Activated T-helper 1 cell treated with anti-CD3 and anti-CD28 coated beads, Interleukin-12 subunit alpha, Interleukin-12 subunit beta, Interleukin-2, Interleukin-4 antibody, amounts not matched to agents 30 ng/mL and 10 ng/mL and 1 ng/mL, durations not matched to agents 14 hours and 24 hours and 36 hours (primary cell): ENCODE measurements at places on chromosomes 1 and 21. TPM values are rescaled to one million over a fixed set of nuclear protein-coding genes. Genes with fewer than 3 reads are reported as not detected.

- H3K4me1 ChIP-seq, result no peaks in the 10 kb centered on the region
- H3K4me3 ChIP-seq, result no peak overlapping the region
- peaks cover 5% of the 10 kb centered on the region for H3K27me3 ChIP-seq
- H3K36me3 ChIP-seq, result no peaks in the 10 kb centered on the region
Measured at GRCh38 chr1:39174390-39175081, 30.0 kb upstream of the MACF1 start.

ADGRB2 gene
- total RNA-seq, result 0.13 and 0.29 TPM in 2 replicates

- no peaks in the 10 kb centered on the region for H3K36me3 ChIP-seq
- no peak overlapping the region for H3K4me3 ChIP-seq
- no peaks in the 10 kb centered on the region for H3K4me1 ChIP-seq
- H3K27ac ChIP-seq, result no peak overlapping the region
- DNase-seq, result no peak
Measured at GRCh38 chr1:208028526-208028925, 117.6 kb upstream of the CD34 start.

ADAMTS5 gene
- total RNA-seq, result not detected in 2 replicates

GRCh38 chr1:24142546-24143534 is at the start of gene IL22RA1:
Gene IL22RA1, minus strand, starts transcription at chr1:24143140. Its CDS starts 58 bp downstream, at chr1:24143082.
- no peaks in the 10 kb centered on the region for H3K36me3 ChIP-seq
- no peak within 1 kb of the TSS for H3K27ac ChIP-seq
- no peak for DNase-seq
- H3K4me1 ChIP-seq, result no peaks in the 10 kb centered on the region
- no peak within 1 kb of the TSS for H3K4me3 ChIP-seq

GRCh38 chr1:178488393-178488792 is 8.4 kb downstream of the CLEC20A start:
- H3K4me1 ChIP-seq, result no peaks in the 10 kb centered on the region
- H3K36me3 ChIP-seq, result no peaks in the 10 kb centered on the region
- no peak overlapping the region for H3K4me3 ChIP-seq
- peaks cover 22% of the 10 kb centered on the region for H3K27me3 ChIP-seq
- DNase-seq, result no peak

DNA sequence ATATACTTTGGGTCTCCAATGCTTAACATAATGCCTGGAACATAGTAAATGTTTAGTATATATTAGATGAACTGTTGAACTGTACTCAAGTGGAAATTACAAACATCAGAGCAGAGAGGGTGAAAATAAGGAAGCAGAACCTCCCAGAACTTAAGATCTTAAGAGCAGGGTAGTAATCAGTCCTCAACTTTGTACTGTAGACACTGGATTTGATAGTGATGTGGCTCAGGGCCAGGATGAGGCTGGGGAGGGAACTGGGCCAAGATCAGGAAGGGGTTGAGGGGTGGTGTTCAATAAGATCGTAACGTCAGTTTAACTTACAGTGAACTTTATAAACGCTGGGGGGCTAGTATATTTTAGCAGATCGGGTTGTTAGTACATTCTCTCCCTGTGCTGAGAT is 15.4 kb downstream of the MPZL1 start:
- H3K27ac ChIP-seq, result no peak overlapping the region
- peaks cover 12% of the 10 kb centered on the region for H3K36me3 ChIP-seq
- no peaks in the 10 kb centered on the region for H3K27me3 ChIP-seq
- no peak overlapping the region for H3K4me3 ChIP-seq

PCAT6 gene
- 1.1 and 1.7 TPM in 2 replicates for total RNA-seq

- no peak overlapping the region for H3K27ac ChIP-seq
- H3K27me3 ChIP-seq, result no peaks in the 10 kb centered on the region
- H3K4me1 ChIP-seq, result no peaks in the 10 kb centered on the region
- no peaks in the 10 kb centered on the region for H3K36me3 ChIP-seq
- no peak overlapping the region for H3K4me3 ChIP-seq
Measured at GRCh38 chr1:105436589-105437259, 1619.8 kb upstream of the PRMT6 start.

DNA sequence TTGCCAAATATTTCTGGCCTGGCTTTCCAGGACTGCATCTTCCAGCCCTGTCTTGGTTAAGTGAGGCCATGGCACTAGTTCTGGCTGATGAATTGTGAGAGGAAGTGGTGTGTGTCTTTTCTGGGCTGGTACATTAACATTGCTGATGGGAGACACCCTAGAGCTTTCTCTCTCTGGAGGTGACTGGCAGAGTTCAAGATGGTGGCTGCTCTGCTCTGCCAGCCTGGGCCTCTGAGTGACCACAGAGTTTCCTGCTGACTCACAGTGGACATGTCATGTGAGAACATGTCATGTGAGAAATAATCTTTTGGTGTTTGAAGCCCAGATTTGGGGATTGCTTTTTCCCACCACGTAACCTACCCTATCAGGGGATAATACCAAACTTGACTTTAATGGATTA is 218.0 kb upstream of the KIAA0040 start:
- no peaks in the 10 kb centered on the region for H3K36me3 ChIP-seq
- H3K27me3 ChIP-seq, result no peaks in the 10 kb centered on the region
- no peaks in the 10 kb centered on the region for H3K4me1 ChIP-seq
- no peak overlapping the region for H3K27ac ChIP-seq
- no peak for DNase-seq

GRCh38 chr1:248834343-248834940 is 3.6 kb upstream of the ZNF672 start:
- H3K27ac ChIP-seq, result no peak overlapping the region
- H3K36me3 ChIP-seq, result no peaks in the 10 kb centered on the region
- H3K4me1 ChIP-seq, result no peaks in the 10 kb centered on the region
- no peak for DNase-seq

DNA sequence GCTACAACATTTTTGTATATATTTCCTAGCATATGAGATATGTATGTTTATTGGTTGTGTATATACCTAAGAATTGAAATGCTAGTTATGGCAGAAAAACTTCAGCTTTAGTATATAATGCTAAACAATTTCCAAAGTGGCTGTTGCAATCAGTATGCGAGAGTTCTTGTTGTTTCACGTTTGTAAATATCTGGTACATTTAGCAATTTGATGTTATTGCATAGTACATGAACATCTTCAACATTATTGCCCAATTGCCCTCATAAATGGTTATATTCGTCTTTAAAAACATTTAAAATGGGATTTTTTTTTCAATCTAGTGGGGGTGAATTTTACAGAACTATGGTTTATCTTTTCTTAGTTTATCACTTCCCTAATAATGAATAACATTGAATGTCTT is 86.2 kb upstream of the HP1BP3 start:
- H3K27me3 ChIP-seq, result no peaks in the 10 kb centered on the region
- no peak overlapping the region for H3K27ac ChIP-seq
- H3K4me3 ChIP-seq, result no peak overlapping the region
- H3K36me3 ChIP-seq, result peaks cover 13% of the 10 kb centered on the region

- no peaks in the 10 kb centered on the region for H3K27me3 ChIP-seq
- no peak overlapping the region for H3K4me3 ChIP-seq
- no peak overlapping the region for H3K27ac ChIP-seq
- H3K36me3 ChIP-seq, result no peaks in the 10 kb centered on the region
Measured at GRCh38 chr1:244006961-244007360, 44.1 kb upstream of the ZBTB18 start.

DNA sequence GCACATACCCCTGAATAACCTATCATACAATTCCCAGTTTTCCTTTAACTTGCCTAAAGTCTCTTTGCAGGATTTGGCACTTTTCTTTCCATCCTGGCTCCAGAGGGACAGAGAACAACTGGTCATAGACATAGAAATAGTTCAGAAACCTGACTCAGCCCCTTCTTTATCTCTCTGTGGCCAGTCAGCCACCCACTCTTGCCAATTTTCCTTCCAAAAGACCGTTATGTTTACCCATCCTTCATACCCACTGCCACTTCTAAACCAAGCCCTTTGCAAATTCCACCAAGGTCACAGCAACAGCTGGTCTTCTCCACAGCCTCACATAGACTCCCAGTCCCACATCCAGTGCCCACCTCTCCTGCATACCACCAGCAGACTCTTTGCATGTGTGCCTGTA is 127.2 kb upstream of the FGGY start:
- peaks cover 2% of the 10 kb centered on the region for H3K36me3 ChIP-seq
- no peak overlapping the region for H3K27ac ChIP-seq
- no peak for DNase-seq
- H3K4me3 ChIP-seq, result no peak overlapping the region
- H3K27me3 ChIP-seq, result peaks cover 21% of the 10 kb centered on the region

DNA sequence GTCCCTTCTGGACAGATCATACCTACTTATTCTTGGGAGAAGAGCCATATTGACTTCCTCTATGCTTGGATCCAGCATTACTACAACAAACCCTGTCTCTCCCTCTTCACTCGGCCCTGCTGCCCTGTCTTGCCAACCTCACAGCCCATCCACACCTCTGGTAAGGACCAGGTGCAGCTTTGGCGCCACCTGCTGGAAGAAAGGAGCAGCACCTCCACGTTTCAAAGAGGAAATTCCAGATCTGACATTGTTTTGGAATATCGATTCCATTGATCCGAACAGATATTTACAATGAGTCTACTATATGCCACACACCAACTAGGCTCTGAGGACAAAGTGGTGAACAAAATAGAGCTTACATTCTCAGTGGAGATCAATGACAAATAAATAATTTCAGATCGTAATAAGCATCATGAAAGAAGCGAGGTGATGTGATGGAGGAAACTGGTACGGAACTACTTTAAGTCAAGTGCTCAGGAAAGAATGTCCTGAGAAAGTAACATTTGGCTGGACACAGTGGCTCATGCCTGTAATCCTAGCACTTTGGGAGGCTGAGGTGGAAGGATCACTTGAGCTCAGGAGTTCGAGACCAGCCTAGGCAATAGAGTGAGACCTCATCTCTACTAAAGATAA is 18.7 kb downstream of the MFSD2A start:
- H3K4me1 ChIP-seq, result peaks cover 6% of the 10 kb centered on the region
- H3K4me3 ChIP-seq, result no peak overlapping the region
- H3K36me3 ChIP-seq, result peaks cover 16% of the 10 kb centered on the region
- peaks cover 2% of the 10 kb centered on the region for H3K27me3 ChIP-seq

PDE9A gene
- 9.6 and 9.7 TPM in 2 replicates for total RNA-seq

CNKSR1 gene
- total RNA-seq, result 4.2 and 4.7 TPM in 2 replicates

OR2L2 gene
- total RNA-seq, result 0.07 and 0.08 TPM in 2 replicates

- peaks cover 3% of the 10 kb centered on the region for H3K27me3 ChIP-seq
- no peak overlapping the region for H3K27ac ChIP-seq
- H3K4me3 ChIP-seq, result no peak overlapping the region
- no peak for DNase-seq
- H3K36me3 ChIP-seq, result no peaks in the 10 kb centered on the region
Measured at GRCh38 chr1:116261227-116261626, 111.8 kb upstream of the ATP1A1 start.

DNA sequence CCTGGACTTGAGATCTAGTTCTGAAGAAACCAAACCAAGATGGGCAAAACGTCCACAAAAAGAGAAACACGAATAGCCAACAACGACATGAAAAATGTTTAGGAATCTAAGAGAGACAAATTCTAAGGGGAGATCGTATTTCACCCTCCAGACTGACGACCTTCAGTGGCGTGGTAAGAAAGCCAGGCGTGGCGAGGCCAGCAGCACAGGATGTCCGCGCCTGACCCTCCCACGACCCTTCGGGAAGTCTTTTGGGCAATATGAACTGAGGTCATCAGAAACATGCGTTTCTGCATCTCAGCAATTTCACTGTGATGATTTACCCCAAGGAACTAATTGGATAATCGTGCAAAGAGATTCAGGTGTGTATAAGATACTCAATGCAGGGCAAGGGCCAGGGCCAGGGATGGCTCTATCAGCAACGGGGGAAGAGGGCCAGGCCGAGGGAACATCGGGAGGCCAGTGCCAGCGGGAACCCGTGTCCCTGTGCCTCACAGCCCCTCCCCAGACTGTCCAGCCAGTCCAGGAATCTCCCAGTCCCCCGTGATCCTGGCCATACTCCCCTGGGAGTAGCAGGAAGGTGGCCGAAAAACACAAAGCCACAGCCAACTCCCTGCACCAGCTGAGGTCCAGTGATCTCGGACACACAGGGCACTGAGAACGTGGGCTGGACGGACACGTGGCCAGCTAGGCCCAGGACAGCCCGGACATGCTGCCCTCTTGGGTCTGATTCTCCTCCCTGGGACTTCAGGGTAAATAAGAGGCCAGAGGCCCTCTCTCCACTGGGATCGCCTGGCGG is 53.6 kb upstream of the ADARB1 start:
- no peak overlapping the region for H3K4me3 ChIP-seq
- no peaks in the 10 kb centered on the region for H3K36me3 ChIP-seq
- H3K27ac ChIP-seq, result no peak overlapping the region
- no peaks in the 10 kb centered on the region for H3K4me1 ChIP-seq
- no peak for DNase-seq

KNCN gene
- total RNA-seq, result not detected in 2 replicates

DNA sequence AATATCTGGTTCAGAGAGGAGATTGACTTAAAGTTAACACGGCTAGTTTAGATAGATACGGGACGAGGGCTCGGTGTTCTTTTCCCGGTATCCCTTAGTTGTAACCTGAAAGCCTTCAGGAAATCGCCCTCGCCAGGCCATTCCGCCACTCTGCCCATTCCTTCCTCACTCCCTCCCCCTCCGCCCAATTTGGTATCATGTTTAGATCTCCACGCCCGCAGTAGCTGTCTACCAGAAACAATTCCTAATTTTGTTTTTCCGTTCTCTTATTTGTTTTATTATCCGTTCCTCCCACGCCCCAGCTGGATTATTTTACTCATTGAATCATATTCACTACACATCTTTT is 685 bp upstream of the VAMP4 start:
- peak overlapping the region; percentile 100 for H3K27ac ChIP-seq
- peaks cover 8% of the 10 kb centered on the region for H3K36me3 ChIP-seq
- H3K4me1 ChIP-seq, result peaks cover 54% of the 10 kb centered on the region
- peak overlapping the region; percentile 99 for H3K4me3 ChIP-seq

DNA sequence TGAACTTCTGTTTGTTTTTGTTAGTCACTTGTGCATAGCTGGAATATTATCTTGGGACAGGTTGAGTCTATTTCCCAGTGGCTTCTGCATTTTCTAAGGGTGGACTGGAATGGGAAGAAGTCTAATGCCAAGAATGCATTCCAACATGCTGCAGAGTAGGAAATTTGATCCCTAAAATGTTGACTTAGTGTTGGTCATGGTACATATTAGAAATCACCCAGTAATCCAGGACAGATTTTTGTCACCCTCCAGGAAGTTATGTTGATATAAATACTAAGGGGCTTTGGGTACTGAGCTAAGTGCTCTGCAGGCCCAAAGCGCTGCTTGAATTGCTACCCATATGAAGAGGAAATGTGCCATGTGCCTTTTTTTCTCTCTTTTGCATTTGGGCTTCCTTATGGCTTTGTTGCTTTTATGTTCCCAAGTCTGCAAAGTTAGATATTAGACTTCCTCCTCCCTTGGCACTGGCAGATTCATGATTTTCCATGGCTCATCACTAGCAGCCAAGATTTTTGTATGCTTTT is 10.0 kb downstream of the ARID1A start:
- DNase-seq, result no peak
- peak overlapping the region; percentile 47 for H3K4me3 ChIP-seq
- peak overlapping the region; percentile 47 for H3K27ac ChIP-seq
